ENCODE measurements at places on chromosomes 2 and 18. TPM values are rescaled to one million over a fixed set of nuclear protein-coding genes. Genes with fewer than 3 reads are reported as not detected.

The RELCH gene
- polyA plus RNA-seq: 9.0 TPM

The TSGA10 gene
- 5.3 TPM for polyA plus RNA-seq

DNA sequence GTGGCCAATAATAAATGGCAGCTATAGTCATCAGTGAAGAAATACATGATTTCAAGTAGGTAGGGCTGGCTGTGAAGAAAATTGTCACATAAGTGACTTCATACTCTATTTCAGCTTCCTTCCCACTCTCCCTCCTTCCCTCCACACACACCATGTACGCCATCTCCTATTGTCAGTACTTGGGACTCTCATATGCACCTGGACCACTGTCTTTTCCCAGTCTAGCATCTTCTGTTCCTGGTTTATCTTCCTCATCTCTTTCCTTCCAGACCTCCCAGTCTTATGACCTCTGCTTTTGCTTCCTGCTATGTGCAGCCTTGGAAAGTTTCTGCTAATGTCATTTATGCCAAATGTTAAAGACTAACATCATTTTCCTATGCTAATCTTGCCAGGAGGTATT lies 35.0 kb downstream of the HNMT start:
- DNase-seq: no peak

DNA sequence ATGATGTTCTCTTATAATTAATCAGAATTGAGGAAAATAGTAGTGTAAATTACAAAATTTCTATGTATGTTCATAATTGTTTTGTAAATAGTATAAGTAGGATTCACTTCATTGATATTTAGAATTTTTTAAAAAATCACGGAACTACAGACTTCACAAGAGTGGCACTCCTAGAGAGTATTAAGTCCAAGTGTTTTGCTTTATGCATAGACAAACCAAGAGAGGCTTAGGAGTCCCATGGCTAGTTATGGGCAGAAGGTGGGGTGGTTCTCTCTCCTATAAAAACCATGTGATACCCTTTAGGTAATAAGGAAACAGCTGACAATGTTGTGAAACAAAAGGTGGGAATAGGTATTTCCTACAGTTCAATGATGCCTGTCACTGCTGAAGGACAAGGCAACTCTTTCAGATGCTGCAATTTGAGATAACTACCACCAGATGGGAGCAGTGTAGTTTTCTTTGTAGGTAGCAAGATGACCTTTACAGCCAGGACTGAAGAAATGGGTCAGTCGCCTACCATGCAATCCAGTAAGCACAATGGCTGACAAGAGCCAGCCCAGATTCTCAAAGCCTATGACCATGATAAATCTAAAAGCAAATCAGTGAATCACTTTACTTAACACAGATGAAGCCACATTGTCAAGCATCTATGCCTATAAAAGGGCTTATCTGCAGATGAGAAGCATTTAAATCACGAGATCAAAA lies 83.9 kb downstream of the AAK1 start:
- peak; percentile 57 for DNase-seq

DNA sequence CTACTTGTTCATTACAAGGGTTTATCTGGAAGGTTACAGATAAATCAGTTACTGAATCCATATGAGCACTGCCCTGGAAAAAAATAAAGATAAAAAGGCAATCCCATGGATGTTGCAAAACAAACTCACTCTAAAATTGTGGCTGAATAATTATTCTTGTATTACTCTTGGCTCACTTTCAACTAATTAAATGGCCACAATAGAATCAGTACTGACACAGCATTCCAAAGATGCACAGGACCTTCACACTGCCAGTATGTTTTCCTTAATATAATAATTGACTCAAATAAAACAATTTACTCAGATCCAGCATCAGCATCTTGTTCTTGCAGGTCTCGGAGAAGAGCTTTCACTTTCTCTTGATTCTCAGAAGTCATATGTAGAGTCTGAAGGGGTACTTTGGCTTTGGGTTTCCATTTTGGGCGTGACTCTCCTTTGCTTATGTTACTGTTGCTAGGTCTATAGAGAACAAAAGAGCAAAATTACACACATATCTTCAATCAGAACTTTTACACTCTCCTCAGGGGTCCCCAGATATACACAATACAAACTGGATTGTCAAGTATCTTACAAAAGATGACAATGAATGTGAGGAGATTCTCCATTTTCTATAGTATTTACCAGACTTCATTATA lies 12.6 kb downstream of the DHX57 start:
- DNase-seq: no peak

The MEIS1 gene
- 7.3 TPM for polyA plus RNA-seq

- DNase-seq: no peak
Measured at GRCh38 chr2:81084101-81084500, 779.5 kb upstream of the LRRTM1 start.

GRCh38 chr18:58100154-58100553 lies 56.1 kb downstream of the NEDD4L start:
- DNase-seq: no peak

DNA sequence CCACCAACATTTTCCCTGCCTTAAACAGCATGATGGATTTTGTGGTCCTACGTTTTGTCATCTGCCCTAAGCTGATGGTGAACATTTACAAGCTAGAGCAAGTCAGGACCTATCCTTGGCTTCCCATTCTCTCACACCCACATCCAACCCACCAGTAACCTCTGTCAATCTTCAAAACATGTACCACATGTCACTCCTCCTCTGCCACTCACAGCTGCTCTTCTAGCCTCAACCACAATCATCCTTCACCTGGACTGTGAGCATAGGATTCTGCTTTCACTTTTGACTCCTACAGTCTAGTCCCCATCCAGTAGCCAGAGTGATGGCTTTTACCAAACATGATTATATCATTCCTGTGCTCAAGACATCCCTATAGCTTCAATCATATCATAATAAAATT lies 279.8 kb upstream of the DLGAP1 start:
- no peak for DNase-seq

The FBLN7 gene
- 0.71 TPM for polyA plus RNA-seq

GRCh38 chr2:184936761-184937160 lies 338.4 kb downstream of the ZNF804A start:
- no peak for DNase-seq

- no peak for DNase-seq
Measured at GRCh38 chr18:29969876-29970275, 1072.7 kb downstream of the DSC3 start.

GRCh38 chr2:225437319-225437718 lies 37.8 kb downstream of the NYAP2 start:
- DNase-seq: no peak

The STARD6 gene
- not detected for polyA plus RNA-seq

DNA sequence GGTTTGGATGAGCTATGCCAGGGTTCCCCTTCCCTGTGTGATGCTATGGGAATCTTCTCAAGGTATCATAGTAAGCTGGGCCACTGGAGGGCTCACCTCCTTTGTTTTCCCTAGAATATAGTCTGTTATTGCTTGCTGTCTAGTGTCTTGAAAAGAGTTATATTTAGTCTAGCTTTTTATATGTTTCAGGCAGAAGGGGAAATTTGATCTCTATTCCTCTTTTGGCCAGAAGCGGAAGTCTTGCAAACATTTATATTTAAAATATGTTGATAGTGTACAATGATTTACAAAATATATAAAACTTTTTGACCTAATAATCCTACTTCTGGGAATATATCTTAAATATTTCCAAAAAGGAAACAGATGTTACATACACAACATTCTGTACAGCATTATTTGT lies 260.7 kb downstream of the FHOD3 start:
- no peak for DNase-seq

DNA sequence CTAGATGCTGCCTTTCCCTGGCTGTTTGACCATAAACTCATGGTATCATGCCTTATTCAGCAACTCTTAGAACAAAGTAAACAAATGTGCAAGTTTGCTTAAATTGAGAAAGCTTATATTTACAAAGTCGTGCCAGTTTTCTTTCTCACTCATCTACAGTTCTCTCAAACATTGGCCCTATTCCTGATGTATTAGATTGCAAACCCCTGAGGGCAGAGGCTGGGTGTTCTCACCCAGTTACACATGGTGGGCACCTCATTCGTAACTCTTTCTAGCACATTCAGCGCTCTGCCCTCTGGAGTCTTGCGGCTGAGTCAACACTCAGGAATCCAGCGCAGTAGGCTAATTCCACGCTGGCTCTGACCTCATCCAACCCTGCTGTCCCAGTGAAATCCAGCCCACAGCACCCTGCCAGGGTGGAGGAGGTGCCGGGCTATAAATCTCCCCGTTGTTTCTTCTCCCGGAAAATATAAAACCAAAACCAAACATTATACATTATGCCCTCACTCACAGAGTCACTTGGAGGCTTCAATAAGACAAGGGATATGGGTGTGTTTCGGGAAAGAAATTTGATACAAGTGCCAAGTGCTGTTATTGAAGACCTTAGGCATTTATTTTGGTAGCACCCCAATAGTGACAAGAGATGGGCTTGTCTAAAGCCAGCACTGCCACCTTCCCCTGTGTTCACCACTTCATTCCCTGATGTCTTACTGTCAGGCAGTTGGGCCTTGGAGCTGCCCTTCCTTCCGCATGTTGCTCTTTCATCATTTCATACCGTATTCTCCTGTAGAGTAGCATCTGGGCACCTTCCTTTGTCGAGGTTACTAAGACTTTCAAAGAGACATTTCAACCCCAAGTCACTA lies 287.4 kb downstream of the PRKCE start:
- DNase-seq: peak; percentile 91

The ANKRD62 gene
- polyA plus RNA-seq: not detected

DNA sequence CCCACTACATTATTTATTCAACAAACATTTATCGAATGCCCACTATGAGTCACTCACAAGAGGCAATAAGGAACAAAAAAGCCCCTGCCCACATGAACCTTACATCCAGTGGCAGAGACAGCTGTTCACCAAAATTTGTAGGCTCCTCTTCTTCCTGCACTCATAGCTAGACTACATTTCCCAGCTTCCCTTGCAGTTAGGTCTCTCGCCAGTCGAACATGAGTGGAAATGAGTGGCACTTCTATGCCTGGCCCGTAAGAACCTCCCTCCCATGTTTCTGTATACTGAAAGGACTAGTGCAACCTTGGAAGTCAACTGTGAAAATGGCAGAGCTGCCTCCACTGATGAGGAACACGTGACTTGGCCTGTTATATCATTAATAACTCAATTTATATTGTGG lies 19.4 kb upstream of the NCOA1 start:
- DNase-seq: no peak

Measured in kidney (tissue), 22 donors.